Nucleus accumbens (tissue), 56 donors: ENCODE measurements at places on chromosomes 7 and 10.

- DNase-seq = no peak
Observed at GRCh38 chr10:119197921-119198320, 9.4 kb upstream of the GRK5 start.

DNA sequence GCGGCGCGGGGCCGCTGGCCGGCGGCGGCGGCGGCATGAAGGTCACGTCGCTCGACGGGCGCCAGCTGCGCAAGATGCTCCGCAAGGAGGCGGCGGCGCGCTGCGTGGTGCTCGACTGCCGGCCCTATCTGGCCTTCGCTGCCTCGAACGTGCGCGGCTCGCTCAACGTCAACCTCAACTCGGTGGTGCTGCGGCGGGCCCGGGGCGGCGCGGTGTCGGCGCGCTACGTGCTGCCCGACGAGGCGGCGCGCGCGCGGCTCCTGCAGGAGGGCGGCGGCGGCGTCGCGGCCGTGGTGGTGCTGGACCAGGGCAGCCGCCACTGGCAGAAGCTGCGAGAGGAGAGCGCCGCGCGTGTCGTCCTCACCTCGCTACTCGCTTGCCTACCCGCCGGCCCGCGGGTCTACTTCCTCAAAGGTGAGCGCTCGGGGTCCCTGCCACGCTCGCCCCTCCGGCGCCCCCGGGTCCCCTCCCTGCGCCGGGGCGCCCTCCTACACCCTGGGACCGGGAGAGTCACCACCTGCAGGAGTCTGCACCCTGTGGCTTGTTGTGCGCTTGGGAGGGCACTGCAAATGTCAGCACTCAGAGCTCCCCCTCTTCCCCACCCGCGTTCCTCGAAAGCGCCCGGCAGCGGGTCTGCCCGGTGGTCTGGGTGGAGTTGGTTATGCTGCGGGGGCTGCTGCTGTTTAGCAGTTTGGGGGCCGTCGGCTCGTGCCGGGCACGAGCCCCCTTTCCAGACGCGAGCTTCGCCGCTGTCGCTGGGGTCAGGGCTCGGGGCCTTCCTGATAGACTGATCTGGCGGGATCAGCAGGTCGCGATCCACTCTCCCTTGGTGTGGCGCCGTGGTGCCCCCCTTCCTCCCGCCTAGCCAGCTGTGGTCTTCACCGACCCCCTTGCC is 627 bp downstream of the DUSP5 start:
- no peak for DNase-seq

DNA sequence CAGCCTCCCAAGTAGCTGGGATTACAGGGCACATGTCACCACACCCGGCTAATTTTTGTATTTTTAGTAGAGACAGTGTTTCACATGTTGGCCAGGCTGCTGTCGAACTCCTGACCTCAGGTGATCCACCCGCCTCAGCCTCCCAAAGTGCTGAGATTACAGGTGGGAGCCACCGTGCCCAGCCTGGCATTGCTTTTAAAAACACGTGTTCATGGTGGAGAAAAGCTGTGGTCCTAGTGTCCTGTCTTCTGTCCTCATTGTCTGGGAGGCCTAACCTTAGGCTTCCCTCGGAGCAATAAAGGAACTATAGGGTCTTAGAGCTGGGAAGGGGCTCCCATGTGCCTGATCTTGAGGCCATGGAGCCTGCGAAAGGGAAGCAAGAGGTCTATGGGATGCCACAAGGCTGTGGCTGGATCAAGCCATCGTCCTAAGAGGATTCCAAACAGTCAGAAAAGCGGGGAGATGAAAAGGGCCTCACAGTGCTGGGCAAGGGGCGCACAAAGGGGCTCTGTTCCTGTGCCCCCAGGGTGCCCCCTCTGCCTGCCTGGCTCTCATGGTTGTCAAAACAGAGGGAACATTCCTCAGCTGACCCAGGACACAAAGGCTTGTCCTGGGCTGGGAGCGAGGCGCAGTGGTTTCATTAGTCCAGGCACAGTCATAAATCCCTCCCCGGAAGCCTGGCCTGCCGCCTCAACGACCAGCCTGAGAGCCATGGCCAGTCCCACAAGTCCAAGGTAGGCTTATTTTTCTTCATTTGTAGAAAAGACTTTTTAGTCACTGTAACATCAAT is 106.6 kb upstream of the TNS3 start:
- peak; percentile 28 for DNase-seq

GRCh38 chr7:75866114-75866488 is 12.7 kb upstream of the RHBDD2 start:
- DNase-seq = no peak

- DNase-seq = no peak
Observed at GRCh38 chr7:83861-84632, 108.3 kb upstream of the FAM20C start.

DNA sequence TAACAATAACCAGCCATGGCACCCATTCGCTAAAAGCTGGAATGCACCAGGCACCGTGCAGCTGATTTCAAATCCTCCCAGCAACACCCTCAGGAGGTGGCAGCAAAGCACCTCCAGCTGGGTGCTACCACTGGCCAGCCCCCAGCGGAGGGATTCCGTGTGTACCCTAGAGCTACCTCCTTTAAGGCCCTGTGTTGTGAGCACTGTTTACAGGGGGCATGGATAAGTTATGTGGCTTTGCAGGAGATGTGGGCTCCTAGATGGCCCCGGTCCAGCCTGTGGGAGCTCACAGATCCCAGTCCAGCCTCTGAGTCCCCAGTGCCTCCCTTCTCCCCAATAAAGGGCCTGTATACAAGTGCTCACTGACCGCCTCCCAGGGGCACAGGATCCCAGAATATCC is 27.1 kb downstream of the TNRC18 start:
- no peak for DNase-seq

GRCh38 chr10:126353666-126354065 is 34.6 kb downstream of the ADAM12 start:
- DNase-seq = no peak

DNA sequence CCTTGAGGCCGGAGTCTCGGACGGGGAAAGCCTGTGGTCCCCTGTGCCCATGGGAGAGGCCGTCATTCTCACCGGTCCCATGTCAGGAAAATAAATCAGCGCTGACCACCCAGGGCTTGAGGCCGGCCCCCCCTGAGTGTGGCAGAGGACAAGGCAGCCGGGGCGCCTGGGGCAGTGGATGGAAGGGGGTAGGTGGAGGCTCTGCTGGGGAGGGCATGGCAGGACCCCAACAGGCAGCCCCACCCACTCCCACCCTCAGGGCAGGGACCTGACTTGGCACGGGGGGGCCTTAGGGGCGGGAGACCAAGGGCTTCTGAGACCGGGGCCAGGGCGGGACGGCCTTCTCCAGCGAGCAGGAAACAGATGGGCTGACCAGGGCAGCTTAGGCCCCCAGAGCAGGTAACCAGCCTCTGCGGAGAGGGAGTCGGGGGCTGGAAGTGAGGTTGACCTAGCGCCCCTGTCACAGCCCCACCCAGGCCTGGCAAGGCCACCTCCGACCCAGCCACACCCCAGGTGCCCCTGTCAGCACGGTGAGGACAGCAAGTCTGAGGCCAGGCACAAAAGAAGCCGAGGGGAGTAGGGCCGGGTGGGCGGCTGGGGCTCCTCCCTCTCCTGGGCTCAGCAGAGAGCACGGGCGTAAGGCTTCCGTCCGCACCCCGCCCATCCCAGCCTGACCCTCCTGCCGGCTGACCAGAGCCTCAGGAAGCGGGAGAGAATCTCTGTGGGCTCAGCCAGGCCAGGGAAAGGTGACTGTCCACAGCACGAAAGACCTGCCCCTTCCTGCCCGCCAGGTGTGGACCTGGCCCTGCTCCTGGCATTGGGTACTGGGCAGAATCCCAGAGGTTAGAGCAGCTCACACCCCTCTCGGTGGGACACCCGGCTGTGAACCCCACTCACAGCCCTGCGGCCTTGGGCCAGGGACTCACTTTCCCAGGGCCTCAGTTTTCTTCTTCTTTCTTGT is 87.4 kb downstream of the FOXL3 start:
- no peak for DNase-seq

DNA sequence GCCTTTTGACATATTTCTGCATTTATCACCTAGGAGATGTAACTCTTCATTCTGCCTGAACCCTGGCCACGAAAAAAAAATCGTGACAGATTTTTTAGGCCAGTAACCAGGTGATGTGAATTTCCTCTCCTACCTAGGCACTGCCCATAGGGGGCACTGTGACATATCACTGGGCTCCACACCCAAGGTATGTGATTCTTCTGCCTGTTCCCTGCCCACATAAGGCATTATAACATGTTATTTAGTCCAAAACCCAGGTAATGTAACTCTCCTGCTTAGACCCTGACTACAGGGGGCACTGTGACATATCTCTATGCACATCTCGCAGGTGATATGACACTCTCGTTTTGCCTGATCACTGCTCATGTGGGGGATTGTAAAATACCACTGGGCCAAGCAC is 29.5 kb upstream of the ZNF107 start:
- DNase-seq = no peak
